GM13976 (cell line): ENCODE measurements at places on chromosomes 1 and 21.

- no peak for DNase-seq
These were observed 74.6 kb downstream of the ADARB1 start for GRCh38 chr21:45149021-45149420.

- peak; percentile 51 for DNase-seq
These were observed at the start of gene OLIG1 for GRCh38 chr21:33069994-33070743. Gene OLIG1, plus strand, starts transcription at chr21:33070141. Its CDS starts 106 bp downstream, at chr21:33070247.

GRCh38 chr1:154846565-154847442 is 23.3 kb downstream of the KCNN3 start:
- DNase-seq = no peak

- no peak for DNase-seq
These were observed 52.4 kb upstream of the SYT14 start for GRCh38 chr1:209885403-209886218.

GRCh38 chr1:51320967-51321923 is 9.1 kb downstream of the TTC39A start:
- no peak for DNase-seq

DNA sequence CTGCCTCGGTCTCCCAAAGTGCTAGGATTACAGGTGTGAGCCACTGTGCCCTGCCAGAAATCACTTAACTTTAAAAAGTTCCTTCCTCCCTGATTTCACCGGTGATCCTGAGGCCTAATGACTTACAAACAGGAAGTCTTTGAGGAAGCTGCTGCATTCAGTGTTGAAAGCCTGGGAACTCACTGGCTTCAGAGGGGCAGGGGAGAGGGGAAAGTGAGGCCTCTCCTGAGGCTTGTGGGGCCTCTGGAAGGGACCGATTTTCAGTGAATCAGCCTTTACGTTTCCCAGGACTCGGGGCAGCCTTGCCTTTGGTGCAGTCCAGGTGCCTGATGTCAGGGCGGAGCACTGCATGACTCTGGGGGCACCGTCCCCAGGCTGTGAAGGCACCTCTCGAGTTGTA is 30.1 kb upstream of the ARHGEF10L start:
- no peak for DNase-seq

GRCh38 chr1:246705368-246705767 is 18.8 kb upstream of the SCCPDH start:
- no peak for DNase-seq

- no peak for DNase-seq
These were observed 30.2 kb upstream of the CLDN14 start for GRCh38 chr21:36509973-36510664.

DNA sequence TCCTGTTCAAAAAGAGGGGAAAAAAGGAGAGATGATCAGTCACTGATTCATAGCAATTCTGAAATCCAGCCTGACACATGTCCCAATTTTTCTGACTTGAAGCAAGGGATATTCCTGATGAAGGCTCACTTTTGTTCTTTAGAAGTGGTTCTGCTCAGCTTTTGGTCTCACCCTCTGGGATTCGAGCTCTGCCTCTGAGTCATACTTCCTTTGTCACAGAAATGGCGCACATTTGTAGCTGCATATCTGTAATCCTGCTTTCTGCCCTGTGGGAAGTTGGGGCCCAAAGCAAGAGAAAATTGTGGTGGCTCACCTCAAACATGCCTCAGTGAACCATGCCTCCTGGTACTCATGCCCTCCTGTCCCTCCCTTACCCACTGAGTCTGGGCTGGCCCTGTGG is 22.3 kb upstream of the FAM78B start:
- DNase-seq = no peak

DNA sequence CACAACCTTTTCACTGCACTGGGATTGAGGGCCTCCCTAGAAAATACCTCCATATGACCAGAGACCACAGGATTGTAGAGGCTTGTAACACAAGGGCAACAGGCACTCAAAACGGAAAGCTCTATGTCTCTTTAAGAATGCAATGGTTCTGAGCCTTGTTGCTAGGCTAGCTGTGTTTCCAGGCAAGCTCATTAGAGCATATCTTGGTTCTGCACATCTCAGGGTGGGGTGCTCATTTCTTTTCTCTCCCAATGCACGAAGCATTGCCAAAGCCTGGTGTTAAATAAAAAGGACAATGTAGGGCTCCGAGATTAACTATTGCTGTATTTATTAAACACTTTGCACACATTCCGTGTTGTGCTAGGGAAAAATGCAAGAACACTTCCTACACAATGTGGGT is 315.9 kb downstream of the PRDM2 start:
- no peak for DNase-seq
